ENCODE measurements at places on chromosomes 1 and 21. TPM values are rescaled to one million over a fixed set of nuclear protein-coding genes. Genes with fewer than 3 reads are reported as not detected.

DNA sequence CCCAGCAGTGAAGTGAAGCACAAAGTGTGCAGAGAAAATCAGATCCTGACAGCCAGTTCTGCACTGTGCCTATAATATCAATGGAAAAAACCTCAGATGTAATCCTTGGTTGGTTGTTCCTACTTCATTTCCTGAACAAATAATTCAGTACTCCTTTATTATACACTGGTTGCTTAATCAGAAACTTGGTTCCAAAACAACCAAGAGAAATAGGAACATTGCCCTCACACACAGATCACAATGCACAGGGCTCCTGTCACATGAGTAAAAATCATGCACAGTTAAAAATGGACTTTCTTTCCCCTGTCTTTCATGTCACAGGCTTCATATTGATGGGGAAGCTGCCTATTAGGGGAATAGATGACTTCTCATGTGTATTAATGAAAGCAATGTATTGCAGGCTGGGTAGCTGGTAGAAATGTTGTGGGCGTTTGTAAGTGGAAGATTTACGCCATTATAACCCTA lies 9.7 kb downstream of the DNASE2B start:
- H3K27ac ChIP-seq = no peak overlapping the region
- no peaks in the 10 kb centered on the region for H3K4me1 ChIP-seq
- no peak for DNase-seq
- no peaks in the 10 kb centered on the region for H3K36me3 ChIP-seq

GRCh38 chr1:7229186-7229585 lies 443.9 kb downstream of the CAMTA1 start:
- no peak overlapping the region for H3K4me3 ChIP-seq
- H3K27me3 ChIP-seq = no peaks in the 10 kb centered on the region
- peaks cover under 1% of the 10 kb centered on the region for H3K4me1 ChIP-seq
- no peak overlapping the region for H3K27ac ChIP-seq
- H3K36me3 ChIP-seq = no peaks in the 10 kb centered on the region

- no peaks in the 10 kb centered on the region for H3K4me1 ChIP-seq
- H3K27ac ChIP-seq = no peak overlapping the region
- no peaks in the 10 kb centered on the region for H3K27me3 ChIP-seq
- DNase-seq = no peak
Observed at GRCh38 chr1:206102292-206102936, 14.8 kb downstream of the AVPR1B start.

DNA sequence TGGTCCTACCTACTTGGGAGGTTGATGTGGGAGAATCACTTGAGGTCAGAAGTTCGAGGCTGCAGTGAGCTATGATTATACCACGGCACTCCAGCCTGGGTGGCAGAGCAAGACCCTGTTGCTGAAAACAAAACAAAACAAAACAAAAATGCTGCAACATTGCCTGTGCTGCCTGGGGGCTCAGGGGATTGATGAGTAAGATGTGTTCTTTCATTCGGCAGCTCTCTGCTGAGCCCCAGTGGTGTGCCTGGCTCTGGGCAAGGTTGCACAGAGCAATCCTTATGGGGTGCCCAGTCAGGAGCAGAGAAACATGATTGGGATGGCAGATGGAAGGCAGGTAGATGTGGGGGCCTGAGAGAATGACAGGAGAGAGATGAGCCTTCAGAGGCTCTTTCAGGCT lies 28.6 kb upstream of the KDM4A start:
- no peak overlapping the region for H3K27ac ChIP-seq
- no peak overlapping the region for H3K4me3 ChIP-seq
- H3K27me3 ChIP-seq = no peaks in the 10 kb centered on the region
- H3K4me1 ChIP-seq = no peaks in the 10 kb centered on the region
- H3K36me3 ChIP-seq = no peaks in the 10 kb centered on the region
- no peak for DNase-seq

- peaks cover 5% of the 10 kb centered on the region for H3K4me1 ChIP-seq
- H3K27me3 ChIP-seq = no peaks in the 10 kb centered on the region
- H3K36me3 ChIP-seq = peaks cover 2% of the 10 kb centered on the region
- DNase-seq = no peak
- no peak overlapping the region for H3K27ac ChIP-seq
- no peak overlapping the region for H3K4me3 ChIP-seq
Observed at GRCh38 chr1:50703240-50703639, 256.8 kb downstream of the FAF1 start.

DNA sequence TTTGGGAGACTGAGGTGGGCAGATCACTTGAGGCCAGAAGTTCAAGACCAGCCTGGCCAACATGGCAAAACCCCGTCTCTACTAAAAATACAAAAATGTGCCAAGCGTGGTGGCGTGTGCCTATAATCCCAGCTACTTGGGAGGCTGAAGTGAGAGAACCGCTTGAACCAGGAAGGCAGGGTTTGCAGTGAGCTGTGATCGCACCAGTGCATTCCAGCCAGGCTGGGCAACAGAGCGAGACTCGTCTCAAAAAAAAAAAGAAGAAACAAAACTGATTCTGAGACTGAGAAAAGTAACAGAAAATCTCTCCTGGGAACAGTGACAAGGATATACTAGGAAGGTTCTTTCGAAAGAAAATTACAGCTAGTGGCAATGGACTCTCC lies 20.9 kb downstream of the USP48 start:
- DNase-seq = no peak
- no peak overlapping the region for H3K27ac ChIP-seq
- H3K36me3 ChIP-seq = no peaks in the 10 kb centered on the region
- no peak overlapping the region for H3K4me3 ChIP-seq

DNA sequence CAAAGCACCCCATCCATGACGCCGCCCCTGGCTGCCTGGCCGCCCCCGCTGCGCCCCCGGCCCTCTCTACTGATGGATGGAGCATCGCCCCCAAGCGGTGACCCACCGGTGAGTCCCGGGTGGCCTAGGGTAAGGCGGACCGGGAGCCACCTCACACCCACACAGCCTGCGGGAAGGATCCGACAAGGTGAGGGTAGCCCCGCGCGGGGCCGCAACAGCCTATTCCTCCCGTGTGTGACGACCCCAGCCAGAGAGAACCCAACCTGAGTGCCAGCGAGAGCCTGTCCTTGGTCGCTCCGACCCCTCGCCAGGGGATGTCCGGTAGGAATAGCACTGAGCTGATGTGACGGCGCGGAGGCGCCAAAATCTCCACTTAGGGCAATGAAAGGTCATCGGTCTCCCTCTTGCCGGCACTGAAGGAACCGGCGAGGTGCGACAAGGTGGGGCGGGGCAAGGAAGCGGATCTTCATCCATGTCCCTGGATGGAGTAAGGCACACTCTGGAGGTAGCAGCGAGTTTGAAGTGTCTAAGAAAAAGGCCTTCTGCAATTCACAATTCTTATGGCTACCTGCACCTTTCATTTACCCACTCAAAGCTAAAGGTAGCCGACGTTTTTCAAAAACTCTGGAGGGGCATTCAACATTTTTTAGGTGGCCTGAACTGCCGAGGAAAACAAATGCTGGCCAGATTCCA lies 19.7 kb upstream of the CHIA start:
- no peaks in the 10 kb centered on the region for H3K27me3 ChIP-seq
- no peak overlapping the region for H3K4me3 ChIP-seq
- DNase-seq = no peak

- no peaks in the 10 kb centered on the region for H3K27me3 ChIP-seq
- DNase-seq = no peak
- H3K4me1 ChIP-seq = no peaks in the 10 kb centered on the region
- H3K27ac ChIP-seq = no peak overlapping the region
- no peaks in the 10 kb centered on the region for H3K36me3 ChIP-seq
Observed at GRCh38 chr1:70978623-70979022, 69.0 kb downstream of the PTGER3 start.

DNA sequence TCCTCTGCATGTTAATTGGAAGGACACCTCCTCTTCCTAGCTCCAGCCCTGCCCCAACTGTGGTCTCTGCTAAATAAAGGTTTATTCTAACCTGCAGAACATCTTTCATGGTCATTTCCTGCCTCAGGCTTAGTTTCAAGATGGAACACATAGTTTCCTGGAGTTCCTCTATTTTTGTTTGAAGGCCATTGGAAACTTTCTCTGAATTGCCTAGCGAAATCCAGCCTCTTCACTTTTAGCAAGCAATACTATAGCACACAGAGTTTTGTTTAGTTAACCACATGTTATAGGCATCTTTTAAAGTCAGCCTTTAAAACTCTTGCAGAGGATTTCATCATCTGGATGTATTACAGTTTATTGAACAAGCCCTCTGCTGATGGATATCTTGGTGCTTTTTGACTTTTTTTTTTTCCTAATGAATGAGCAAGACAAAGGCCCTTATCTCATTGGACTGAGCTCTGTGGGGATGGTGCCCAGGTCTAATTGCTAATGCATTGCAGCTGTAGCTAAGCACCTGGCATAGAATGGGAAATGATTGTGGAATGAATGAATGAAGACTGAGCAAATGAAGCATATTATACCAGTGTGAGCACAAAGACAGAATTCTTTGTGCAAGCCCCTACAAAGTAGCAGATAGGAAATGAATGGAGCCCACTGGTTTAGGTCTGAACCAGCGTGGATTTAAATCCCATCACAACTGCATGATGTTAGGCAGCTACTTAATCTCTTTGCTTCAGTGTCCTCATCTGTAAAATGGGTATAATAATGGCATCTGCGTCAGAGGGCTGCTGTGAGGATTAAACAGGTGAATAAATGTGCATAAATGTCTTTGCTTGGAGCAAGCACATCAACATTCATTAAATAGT lies 641 bp upstream of the CFAP107 start:
- no peak for DNase-seq
- peaks cover 3% of the 10 kb centered on the region for H3K27me3 ChIP-seq
- peak overlapping the region; percentile 6 for H3K27ac ChIP-seq
- H3K36me3 ChIP-seq = no peaks in the 10 kb centered on the region
- no peaks in the 10 kb centered on the region for H3K4me1 ChIP-seq

- no peaks in the 10 kb centered on the region for H3K27me3 ChIP-seq
- no peak for DNase-seq
- no peaks in the 10 kb centered on the region for H3K36me3 ChIP-seq
- H3K4me3 ChIP-seq = no peak overlapping the region
- H3K27ac ChIP-seq = no peak overlapping the region
- no peaks in the 10 kb centered on the region for H3K4me1 ChIP-seq
Observed at GRCh38 chr1:164058198-164058597, 500.8 kb upstream of the PBX1 start.

GRCh38 chr1:247865416-247865815 lies 8.4 kb downstream of the TRIM58 start:
- no peaks in the 10 kb centered on the region for H3K36me3 ChIP-seq
- H3K27me3 ChIP-seq = no peaks in the 10 kb centered on the region
- no peaks in the 10 kb centered on the region for H3K4me1 ChIP-seq
- no peak overlapping the region for H3K27ac ChIP-seq
- no peak overlapping the region for H3K4me3 ChIP-seq

DNA sequence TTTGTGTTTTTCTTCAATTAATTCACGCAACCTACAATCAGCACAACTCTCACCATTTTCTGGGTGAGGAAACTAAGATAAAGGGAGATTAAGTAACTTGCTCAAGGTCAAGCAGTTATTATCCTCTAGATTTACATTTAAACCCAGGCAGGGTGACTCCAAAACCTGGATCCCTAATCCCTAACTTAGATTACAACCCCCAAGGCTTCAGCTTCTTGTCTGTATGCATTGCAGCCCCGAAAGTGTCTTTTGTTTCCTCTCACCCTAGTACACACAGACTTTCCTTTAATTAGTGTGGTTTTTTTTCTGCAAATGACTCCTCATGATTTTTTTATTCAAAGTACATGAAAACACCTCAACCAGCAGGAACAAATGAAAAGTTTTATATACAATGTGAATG lies 748.6 kb upstream of the ADGRL2 start:
- H3K27ac ChIP-seq = no peak overlapping the region
- H3K4me3 ChIP-seq = no peak overlapping the region
- no peaks in the 10 kb centered on the region for H3K4me1 ChIP-seq
- DNase-seq = no peak
- no peaks in the 10 kb centered on the region for H3K27me3 ChIP-seq

DNA sequence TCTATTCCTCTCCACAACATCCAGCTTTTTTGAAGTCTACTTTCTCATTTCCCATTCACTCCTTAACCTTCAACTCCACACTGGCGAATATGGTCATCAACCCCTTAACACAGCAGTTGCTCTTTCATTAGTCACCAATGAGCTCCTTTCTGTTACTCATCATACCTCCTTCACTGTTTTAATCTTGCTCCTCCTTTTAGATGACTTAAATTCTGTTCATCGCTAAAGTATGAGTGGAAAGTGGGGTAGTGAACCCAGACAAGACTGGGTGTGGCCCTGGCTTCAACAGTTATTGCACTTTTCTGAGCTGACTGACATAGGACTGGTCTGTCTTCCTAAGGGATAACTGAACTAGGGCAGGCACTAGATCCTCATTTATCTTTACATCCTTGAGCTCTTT lies 51.3 kb downstream of the AKT3 start:
- no peak overlapping the region for H3K27ac ChIP-seq
- no peak for DNase-seq
- no peak overlapping the region for H3K4me3 ChIP-seq
- no peaks in the 10 kb centered on the region for H3K27me3 ChIP-seq
- no peaks in the 10 kb centered on the region for H3K36me3 ChIP-seq
- H3K4me1 ChIP-seq = no peaks in the 10 kb centered on the region

GRCh38 chr1:110674337-110675059 lies at the start of gene KCNA3:
TSS of gene KCNA3 (minus strand) at chr1:110674940. CDS start at chr1:110674809, 131 bp downstream.
- no peak within 1 kb of the TSS for H3K27ac ChIP-seq
- H3K27me3 ChIP-seq = no peaks in the 10 kb centered on the region
- no peak for DNase-seq
- H3K36me3 ChIP-seq = no peaks in the 10 kb centered on the region

DNA sequence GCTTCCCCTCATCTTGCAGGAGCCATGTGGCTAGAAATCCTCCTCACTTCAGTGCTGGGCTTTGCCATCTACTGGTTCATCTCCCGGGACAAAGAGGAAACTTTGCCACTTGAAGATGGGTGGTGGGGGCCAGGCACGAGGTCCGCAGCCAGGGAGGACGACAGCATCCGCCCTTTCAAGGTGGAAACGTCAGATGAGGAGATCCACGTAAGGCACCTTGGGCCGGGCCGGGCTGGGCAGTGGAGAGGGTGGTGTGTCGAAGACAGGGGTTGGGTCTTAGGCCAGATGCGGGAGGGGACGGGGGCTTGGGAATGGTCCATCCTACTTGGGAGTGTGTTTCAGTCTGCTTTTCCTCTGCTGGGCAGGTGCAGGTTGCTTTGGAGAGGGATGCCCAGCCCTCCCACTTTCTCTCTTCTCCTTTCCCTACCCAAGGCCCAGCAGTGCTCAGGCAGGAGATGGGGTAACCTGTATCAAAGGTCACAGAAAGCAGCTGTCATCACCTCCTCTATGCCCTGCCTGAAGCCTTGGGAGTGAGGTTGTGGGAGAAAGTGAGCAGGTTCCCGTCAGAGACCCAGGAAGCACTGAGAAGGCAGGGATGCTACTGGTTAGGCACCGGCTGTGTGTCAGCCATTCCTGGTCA lies 18.9 kb downstream of the EPHX1 start:
- 0 out of 2 replicates have a peak, but pooled peaks cover 3% of the 10 kb centered on the region for H3K4me1 ChIP-seq
- H3K27me3 ChIP-seq = no peaks in the 10 kb centered on the region
- no peak overlapping the region for H3K27ac ChIP-seq
- no peak overlapping the region for H3K4me3 ChIP-seq
- H3K36me3 ChIP-seq = no peaks in the 10 kb centered on the region

GRCh38 chr1:110285316-110285715 lies 53.9 kb upstream of the RBM15 start:
- DNase-seq = no peak
- H3K4me3 ChIP-seq = no peak overlapping the region
- no peaks in the 10 kb centered on the region for H3K27me3 ChIP-seq
- no peaks in the 10 kb centered on the region for H3K36me3 ChIP-seq

The LCE4A gene
- total RNA-seq = not detected

The CRP gene
- total RNA-seq = 0.90 TPM

The TMPRSS15 gene
- not detected for total RNA-seq

The IL19 gene
- total RNA-seq = not detected

The CHIA gene
- not detected for total RNA-seq

The BARHL2 gene
- not detected for total RNA-seq

The KCNQ4 gene
- total RNA-seq = 2.6 TPM

The GBP6 gene
- total RNA-seq = not detected

The KCNJ15 gene
- 0.13 TPM for total RNA-seq

The NFYC gene
- 81.9 TPM for total RNA-seq
